ENCODE measurements at places on chromosomes 12 and 14. TPM values are rescaled to one million over a fixed set of nuclear protein-coding genes. Genes with fewer than 3 reads are reported as not detected.

COCH gene
- 11.0 TPM for total RNA-seq

TMPRSS12 gene
- not detected for total RNA-seq

- ATAC-seq, result no peak
These were observed 35.2 kb downstream of the LGR5 start for GRCh38 chr12:71474791-71475190.

DNA sequence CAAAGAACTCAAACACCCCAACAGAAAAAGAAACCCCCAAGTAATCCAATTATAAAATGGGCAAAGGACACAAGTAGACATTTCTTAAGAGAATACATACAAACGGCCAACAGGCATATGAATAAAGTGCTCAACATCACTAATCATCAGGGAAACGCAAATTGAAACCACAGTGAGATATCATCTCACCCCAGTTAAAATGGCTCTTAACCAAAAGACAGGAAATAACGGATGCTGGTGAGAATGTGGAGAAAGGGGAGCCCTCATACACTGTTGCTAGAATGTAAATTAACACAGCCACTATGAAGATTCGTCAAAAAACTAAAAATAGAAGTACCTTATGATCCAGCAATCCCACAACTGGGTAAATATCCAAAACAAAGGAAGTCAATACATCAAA lies 52.4 kb downstream of the CLMN start:
- no peak for ATAC-seq

HRK gene
- 5.2 TPM for total RNA-seq

DNA sequence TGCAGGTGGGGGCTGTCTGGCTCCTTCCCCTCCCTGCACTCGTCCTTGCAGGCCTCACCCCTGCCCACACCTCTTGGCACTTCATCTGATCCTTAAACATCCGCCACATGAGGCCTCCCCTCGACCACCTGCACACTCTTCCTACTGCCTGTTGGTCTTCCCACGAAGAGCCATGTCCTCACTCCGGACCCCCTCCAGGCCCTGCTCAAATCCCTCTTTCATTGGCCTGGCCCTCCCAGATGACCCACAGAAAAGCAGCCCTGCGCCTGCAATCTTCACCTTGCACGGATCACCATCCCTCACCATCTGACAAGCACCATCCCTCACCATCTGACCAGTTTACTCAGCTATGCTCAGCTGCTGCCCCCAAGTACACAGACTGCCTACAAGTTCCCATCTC lies 193.6 kb downstream of the BCL11B start:
- ATAC-seq, result no peak

DNA sequence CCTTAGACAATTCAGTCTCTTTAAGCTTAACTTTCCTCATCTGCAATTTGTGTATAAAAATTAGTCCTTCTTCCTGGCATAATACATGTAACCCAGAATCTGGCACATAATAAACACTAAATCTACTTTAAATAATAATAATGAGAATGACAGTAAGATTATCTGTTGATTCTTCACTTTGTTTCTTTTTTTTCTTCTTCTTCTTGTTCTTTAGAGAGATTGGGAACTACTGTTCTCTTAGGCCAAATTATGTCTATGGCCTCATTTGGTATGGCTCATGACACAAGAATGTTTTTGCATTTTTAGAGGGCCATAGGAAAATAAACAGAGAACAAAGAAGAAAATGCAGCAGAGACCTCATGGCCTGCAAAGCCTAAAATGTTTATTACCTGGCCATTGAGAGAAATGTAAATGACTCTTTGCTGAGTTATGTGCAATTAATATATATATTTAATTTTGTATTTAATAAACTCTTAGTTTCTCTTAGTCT lies 275.8 kb downstream of the SLC6A15 start:
- ATAC-seq, result peak; percentile 36

DNA sequence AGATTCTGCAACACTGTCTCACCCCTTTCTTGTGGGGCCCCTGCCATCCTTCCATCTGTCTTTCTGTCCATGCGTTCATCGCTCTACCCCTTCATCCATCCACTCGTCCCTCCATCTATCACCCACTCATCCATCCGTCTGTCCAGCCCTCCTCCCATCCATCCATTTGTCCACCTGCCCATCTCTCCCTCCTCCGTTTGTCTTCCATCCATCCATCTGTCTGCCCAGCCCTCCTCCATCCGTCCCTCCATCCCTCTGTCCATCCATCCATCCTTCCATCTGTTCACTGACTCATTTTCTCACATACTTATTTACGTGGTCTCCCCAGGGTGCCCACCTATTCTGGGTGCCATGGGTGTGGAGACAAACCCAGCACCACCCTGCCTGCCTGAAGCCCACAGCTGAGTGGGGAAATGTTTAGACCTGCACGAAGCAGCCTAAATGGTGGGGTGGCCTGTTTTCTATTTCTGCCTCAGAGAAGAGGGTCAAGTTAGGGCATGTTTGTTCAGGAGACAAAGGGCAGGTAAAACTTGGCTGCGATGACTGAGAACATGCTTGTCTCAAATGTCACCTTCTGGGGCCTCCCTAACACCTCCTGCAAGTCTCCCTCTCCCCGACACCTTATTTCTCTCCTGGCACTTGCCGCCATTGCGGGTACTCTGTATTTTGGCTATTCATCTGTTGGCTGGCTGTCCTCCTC lies 2.8 kb upstream of the SLC25A47 start:
- ATAC-seq, result no peak
